ENCODE measurements at places on chromosomes 2 and 18.

DNA sequence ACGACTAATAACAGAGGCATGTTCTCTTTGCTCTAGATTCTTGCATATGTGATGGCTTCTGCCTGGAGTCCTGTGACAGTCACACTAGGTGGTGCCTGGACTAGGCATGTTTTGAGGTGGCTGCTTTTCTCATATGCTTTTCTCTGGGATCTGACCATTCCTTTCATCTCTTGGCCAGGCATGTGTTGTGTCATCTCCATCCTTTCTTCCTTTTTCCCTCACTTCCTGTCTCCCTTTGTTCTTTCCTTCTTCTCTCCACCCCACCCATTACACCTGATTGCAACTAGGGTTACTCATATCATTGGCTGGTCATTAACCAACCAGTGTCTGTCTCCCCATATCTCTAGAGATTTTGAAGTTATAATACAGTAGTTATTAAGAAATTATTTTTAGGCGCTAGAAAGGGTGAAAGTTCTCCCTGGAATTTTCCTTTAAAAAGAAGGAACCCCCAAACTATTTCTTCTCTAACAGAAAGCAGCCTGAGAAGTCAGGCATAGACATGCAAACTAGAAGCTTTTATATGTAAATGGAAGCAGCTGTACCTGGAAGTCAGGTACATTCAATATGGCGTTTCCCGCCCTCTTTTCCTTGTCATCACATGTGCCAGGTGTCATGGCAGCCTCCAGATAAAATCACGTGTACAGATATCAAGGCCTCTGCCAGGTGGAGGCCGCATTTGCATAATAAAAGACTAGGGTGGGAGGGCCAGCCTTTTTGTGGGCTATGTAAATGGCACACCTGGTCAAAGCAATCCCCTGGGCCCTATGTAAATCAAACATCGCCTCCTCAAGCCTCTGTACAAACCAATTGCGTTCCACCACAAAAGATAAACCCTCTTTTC lies 220.4 kb upstream of the MEX3C start:
- DNase-seq = no peak

GRCh38 chr2:12803607-12804006 lies 86.9 kb downstream of the TRIB2 start:
- DNase-seq = no peak

GRCh38 chr2:100404411-100404810 lies 13.1 kb downstream of the CHST10 start:
- no peak for DNase-seq

GRCh38 chr2:4101936-4102335 lies 398.6 kb downstream of the DCDC2C start:
- no peak for DNase-seq

DNA sequence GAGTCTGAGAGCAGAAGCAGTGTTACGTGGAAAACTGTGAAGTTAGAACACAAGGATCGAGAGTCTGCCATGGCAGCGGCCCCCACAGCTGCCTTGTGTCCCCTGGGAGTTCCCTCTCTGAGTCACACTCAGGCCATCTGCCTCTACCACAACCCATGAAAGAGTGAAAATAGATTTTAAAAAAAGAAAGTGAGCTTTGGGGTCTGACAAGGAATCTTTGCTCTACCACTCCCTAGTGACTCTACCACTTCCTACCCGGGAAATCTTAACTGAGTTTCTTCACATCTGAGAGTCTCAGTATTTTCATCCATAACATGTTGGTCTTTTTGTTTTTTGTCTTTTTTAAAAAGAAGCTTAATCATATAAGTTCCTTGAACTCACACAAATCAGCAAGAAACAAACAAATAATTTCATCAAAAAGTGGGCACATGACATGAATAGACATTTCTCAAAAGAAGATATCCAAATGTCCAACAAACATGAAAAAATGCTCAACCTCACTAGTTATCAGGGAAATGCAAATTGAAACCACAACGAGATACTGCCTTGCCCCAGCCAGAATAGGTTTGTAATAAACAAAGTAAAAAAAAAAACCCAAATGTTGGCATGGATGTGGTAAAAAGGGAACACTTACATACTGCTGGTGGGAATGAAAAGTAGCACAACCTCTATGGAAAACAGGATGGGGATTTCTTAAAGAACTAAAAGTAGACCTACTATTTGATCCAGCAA lies 2.4 kb upstream of the MSGN1 start:
- no peak for DNase-seq
